OCI-LY7 (cell line): ENCODE measurements at places on chromosomes 5 and 9. TPM values are rescaled to one million over a fixed set of nuclear protein-coding genes. Genes with fewer than 3 reads are reported as not detected.
A peak's percentile ranks its signal among the peaks of the same experiment; 100 is the strongest.

Gene MEGF10
- total RNA-seq, result not detected in 2 replicates

Gene KLF4
- total RNA-seq, result not detected in 2 replicates

Gene RNF208
- 4.4 and 5.5 TPM in 2 replicates for total RNA-seq

Gene TSSK1B
- total RNA-seq, result not detected in 2 replicates

Gene ANKRD18B
- total RNA-seq, result not detected in 2 replicates

Gene C5orf22
- 31.4 and 33.5 TPM in 2 replicates for total RNA-seq

Gene ANP32B
- 389 and 454 TPM in 2 replicates for total RNA-seq

Gene FOXD4L5
- total RNA-seq, result 0.93 and 1.5 TPM in 2 replicates

Gene ASB6
- 18.9 and 19.0 TPM in 2 replicates for total RNA-seq

Gene PAPPA
- not detected in 2 replicates for total RNA-seq

Gene FBXO4
- 0.40 TPM in 1 of 2 replicates, not detected in the other for total RNA-seq

Gene SPATA31E1
- not detected in 2 replicates for total RNA-seq

Gene LHX2
- total RNA-seq, result not detected in 2 replicates

Gene GNAQ
- not detected in 2 replicates for total RNA-seq

DNA sequence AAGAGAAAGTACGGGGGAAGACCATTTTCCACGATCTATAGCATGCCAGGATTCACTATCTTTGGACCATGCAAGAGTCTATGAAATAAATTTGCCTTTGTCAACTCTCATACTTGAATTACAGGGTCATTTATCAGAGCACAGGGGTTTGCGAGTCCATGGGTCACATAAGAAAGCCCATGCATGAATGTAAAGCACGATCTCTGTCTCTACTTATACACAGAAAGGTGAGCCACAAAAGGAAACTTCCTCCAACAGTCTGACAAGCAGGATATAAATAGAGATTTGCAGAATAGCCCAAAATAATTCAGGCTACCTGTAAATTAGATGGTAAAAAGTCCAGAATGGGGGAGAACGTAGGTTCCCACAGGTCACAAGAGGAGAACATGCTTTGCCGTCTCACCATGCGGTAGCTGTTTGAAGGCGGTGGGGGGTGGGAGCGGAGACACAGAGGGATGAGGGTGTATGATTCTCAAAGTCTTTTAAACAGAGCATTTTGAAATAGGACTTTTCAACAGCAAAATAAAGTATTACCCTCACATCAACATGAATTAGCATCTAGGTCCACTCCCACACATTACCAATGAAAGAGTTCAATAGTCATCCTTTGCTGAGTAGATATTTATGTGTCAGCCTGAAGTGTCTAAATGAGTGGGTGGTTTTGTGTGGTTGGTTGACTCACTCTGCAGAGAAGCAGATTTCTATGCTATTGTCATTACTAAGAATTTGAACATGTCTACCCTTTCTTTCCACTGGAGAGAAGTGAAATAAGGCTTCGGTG, 279.7 kb downstream of the EBF1 start:
- peak; percentile 52 for DNase-seq

GRCh38 chr9:69660304-69660703, 11.9 kb downstream of the APBA1 start:
- no peak for DNase-seq

DNA sequence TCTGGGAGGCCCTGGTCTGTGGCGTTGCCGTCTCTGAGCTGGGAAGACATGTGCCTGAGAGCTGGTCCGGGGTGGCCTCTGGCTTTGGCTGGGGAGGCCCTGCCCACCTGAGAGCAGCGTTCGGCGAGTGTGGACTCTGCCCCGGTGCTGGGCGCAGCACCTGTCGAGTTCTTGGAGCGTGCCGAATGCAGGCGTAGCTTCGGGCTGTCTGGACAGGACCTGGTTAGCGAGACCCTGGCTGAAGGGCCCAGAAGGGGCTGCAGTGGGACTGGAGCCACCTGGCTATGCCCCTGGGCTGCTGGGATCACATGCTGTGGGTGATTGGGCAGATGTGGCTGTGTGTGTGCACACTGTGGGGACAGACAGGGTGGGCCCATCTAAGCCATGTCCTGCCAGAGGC, 56.5 kb downstream of the RXRA start:
- DNase-seq, result no peak

DNA sequence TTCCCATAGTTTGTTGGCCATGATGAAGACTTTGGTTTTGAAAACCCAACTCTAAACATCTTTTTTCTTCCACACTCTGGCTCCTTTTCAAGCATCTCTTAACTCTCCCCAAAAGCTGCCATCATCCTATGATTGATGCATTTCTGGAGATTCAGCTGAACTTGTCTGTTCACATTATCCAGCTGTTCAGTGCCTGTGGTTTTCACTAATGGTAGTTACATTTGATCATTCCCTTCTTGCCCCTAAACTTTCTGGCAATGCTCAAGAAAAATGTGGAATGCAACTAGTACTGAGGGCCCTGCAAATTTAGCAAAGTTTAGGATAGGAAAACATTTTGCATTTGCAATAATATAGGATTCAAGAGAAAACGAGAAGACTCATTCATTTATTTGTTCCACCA, 267.5 kb downstream of the ENC1 start:
- no peak for DNase-seq

- DNase-seq, result no peak
These were observed 60.1 kb downstream of the FBN2 start for GRCh38 chr5:128477944-128478343.

GRCh38 chr9:129811967-129812363, 9.0 kb downstream of the TOR1B start:
- DNase-seq, result peak; percentile 18

DNA sequence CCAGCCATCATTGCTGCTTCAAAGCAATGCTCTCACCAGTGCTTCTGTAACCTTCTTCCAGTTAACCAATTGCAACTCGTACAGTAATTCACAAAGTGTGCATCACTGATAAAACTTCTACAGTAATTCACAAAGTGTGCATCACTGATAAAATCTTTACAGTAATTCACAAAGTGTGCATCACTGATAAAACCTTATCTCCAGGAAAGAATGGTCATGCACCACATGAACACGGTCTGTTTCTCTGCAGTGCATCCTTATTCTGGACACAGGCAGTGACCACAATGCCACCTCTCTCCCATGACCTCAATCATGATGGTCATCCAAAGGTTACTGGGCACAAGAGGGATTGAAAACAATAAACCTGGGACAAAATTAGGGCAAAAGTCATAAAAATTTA, 153.6 kb downstream of the TSSK1B start:
- no peak for DNase-seq

GRCh38 chr5:2750026-2750757, 1.3 kb downstream of the IRX2 start:
- no peak for DNase-seq

DNA sequence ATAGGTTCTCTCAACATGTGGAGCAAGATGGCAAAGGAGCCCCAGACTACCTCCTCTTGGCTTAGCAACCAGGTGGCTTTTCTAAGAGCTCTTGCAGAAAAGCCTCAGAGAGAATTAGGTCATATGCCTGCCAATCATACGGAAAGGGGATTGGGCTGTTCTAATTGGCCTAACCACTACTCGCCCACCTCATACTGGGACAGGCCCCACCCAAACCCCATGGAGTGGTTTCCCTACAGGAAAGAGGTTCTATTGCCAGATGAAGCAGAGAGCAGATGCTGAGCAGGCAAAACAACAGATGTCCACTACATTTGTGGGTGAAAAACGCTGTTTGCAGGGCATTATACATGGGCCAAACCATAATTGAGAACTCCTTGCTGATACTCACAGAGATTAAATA, 29.0 kb downstream of the ABLIM3 start:
- DNase-seq, result no peak

GRCh38 chr9:125841444-125841843, 94.3 kb downstream of the PBX3 start:
- no peak for DNase-seq

DNA sequence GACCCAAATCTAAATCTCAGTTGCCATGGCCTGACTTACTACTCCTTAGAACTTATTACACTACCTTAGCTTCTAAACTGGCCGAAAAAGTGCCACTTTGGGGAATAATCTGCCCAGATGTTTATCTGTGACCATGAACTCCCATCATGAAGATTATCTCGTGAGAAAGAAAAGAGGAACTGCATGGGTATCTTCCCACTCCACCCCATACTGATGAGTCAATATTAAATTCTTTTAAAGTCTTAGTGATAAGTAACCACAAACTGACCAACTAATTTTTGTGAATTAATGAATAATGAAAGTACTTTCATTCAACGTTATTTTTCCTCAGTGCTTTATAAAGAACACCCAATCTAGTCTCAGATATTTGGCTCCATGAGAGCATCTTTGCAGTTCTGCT, 493.5 kb downstream of the EBF1 start:
- no peak for DNase-seq

GRCh38 chr9:36987891-36988290, 46.2 kb downstream of the PAX5 start:
- DNase-seq, result no peak

- no peak for DNase-seq
These were observed 10.9 kb downstream of the MFAP3 start for GRCh38 chr5:154049636-154050035.

DNA sequence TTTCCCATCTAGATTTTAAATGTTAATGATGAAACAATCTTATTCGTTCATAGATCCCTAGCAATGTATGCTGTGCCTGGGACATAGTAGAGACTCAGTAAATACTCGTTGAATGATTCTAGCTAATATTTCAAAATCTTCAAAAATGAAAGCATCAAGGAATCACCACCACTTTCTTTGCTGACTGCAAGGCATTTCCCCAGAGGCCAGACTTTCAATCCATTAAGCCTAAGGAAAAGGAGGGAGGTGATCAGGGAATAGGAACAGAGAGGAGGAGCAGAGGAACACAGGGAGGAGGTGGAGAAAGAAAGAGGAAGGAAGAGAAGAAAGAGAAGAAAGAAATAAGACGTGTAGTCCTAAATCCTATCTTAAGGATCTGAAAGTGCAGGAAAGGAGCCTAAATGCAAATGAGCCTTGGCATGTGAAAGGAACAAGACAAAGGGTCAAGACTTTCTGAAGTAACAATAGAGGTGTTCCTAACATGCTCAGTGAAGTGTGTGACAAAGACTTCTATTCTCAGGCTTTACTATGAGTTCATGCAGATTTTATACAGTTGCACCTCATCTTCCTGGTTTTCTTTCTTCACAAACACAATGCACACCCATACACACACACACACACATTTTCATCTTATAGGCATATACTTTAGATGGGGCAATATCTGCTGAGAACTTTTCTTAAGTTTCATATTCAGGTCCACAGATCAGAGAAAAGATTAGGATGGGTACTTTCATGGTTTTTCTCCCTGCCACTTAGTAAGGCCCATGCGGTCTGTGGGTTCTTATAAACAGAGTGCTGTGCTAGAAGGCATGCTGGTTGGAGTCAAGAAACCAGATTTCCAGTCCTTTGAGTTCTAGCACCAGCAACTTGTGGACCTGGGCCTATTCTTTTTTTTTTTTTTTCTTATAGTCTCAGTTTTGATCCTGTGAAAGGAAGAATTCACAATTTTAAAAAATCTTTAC, 512.2 kb upstream of the TNC start:
- DNase-seq, result no peak

DNA sequence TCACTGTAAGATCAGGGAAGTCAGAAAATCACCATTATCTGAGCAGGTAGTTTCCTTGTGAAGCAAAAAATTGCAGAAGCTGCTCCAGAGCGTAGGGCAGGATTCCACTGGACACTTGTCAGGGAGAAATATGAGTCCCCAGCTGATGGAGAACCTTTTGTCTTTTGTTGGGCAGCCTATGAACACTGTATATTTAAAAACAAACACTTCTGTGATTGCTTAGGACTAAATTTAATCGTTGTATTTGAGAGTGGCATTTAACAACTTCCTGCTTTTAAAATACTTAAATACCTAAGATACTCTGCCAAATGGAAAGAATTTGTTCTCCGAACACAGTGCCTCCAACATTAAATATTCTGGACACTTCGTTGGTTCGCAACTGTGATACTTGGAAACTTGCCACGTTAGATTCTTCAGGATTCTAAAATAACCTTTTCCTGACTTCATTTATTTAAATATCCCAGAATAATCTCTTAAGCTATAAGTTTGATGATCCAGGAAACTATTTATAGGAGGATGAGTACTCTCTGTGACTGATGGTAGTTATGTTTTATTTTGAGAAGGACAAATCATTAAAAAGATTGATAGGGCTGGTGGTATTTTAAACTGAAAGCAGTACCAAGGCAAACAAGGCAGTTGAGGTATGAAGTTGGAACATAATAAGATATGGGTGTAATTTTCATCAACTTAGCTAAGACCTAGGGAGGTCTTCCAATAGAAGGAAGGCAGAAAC, 2.7 kb upstream of the HSPA4 start:
- no peak for DNase-seq

DNA sequence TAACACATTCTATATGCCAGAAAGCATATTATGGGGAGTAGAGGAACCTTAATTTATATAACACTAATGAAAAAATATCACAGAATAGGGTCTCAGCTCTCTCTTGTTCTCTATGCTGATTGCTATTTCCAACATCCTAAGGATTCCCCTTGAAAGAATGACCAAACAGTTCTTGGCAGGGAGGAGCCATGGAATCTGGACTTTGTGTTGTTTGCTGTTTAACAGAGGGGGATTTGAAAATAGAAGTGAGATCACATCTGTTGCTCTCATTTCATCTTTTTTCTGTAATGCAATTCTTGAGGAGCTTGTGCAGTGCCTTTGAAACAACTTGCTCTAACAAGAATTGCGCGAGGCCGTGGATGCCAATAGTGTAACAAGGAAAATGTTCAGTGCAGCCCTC, 755.3 kb downstream of the TLE1 start:
- no peak for DNase-seq

DNA sequence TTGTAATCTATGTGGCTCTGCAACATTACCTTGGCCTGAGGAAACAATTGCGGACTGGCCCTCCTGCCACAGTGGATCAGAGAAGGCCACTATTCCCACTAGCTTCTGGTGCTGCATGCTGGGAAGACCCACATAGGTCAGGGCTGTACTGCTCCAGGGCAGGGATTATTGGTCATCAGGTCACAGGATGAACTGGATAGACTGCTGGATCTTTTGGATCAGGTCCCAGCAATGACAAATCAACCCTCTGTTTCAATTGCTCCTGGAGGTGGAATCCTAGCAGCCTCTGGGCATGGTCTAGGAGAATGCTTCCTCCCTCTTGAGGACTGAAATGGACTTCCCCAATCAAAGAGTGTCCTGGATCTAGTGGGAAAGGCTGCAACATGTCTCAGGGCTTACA, 66.7 kb upstream of the PHF24 start:
- DNase-seq, result no peak

GRCh38 chr9:110825950-110826349, 157.4 kb downstream of the MUSK start:
- no peak for DNase-seq

GRCh38 chr9:6984941-6985578, 227.3 kb downstream of the KDM4C start:
- DNase-seq, result no peak

DNA sequence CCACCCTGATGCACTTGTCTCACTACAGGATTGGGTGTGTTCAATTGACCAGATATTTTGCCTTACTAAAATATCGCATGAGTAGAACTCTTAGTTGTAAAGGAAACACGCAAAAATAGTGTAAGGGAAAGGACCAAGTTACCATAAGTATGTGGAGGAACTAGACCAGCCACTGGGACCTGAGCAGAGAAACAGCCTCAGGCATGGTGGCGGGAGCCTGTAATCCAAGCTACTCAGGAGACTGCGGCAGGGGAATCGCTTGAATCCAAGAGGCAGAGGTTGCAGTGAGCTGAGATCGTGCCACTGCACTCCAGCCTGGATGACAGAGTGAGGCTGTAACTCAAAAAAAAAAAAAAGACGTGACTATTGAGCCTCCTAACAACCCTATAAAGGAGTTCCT, 117.9 kb upstream of the SPATA31C2 start:
- no peak for DNase-seq
